ENCODE measurements at places on chromosomes 6 and 20.

DNA sequence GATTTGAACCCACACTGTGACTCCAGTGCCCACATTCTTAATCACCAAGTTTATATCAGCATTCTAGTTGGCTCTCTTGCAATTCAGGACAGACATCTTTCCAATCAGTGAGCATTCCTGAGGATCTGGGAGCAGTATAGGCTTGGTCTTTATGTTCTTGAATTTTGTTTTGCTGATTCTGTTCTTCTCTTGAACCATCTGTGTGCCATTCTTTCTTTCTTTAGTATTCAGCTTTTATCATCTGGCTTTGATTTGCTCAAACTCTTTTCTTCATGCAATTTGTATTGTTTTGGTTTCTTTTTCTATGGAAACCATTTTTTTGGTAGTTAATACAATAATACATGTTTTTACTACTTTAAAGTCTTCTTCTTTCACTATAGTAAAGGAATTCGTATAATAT, 162.4 kb downstream of the CD109 start:
- DNase-seq, result no peak

DNA sequence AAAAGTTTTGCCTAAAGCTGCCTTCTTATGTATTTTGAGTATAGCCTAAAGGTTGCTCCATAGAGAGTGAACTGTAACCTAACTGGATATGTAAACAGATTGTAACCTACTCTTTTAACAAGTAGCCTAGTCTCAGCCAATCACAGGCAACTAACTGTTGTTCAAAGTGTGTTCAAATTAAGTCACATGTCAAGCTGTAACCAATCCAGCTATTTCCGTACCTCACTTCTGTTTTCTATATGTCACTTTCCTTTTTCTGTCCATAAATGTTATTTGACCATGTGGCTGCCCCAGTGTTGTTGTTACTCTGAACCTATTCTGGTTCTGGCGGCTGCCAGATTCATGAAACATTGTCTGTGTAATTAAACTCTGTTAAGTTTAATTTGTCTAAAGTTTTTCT, 47.4 kb upstream of the RNGTT start:
- DNase-seq, result no peak

GRCh38 chr6:49410564-49410963, 52.5 kb downstream of the MMUT start:
- peak; percentile 5 for DNase-seq

- peak; percentile 7 for DNase-seq
Observed at GRCh38 chr20:5718896-5719595, 31.2 kb upstream of the SHLD1 start.

DNA sequence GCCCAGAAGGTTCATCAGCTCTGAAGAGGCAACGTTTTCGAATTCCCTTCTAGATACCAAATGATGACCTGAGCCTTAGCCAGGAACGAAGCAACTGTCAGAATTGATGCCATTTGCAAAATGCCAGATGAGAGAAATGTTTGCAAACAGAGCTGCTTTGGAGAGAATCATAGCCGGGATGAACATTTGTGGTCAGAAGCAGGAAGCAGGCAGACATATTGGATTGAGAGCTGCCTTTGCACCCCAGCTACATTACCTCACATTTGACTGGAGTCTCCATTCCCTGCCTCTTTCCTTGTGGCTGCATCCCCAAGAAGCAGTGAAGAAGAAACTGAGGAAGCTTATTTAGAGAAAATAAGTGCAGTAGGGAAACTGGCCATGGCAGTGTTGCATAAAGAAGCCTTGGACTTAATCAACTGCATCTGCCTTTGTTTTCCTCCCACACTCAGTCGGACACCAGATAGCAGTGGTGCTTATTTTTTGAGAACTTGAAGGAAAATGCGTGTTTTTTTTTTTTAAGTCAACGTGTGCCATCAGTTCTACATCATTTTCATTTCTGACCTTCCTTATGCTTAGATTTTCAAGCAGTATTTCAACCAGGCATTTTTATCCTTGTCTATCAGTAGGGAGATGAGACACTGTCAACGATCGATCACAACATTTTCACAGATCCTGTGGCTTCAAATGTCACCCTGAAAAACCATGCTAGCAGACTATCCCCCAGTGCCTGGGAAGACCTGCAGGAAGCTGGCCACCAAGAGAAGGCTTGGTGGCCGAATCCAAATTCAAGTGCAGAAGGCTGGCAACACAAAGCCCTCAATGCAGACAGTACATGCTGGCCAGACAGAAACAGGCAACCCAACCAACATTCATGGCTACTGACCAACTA, 541.2 kb upstream of the JARID2 start:
- no peak for DNase-seq

DNA sequence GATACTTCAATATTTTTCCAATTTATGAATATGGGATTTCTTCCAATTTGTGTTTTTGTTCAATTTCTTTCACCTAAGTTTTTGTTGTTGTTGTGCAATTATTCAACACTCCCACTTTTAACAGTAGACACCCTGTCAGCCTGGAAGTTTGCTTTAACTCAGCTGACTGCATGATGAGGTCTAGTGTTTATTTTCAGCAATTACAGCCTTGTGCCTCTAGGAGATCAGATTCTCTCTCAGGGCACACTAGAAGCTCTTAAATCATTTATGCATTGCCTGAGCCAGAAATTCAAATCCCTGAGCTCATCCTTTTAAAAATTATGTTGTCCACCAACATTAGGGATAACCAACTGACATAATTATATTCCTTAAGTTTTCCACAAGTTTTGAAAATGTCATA, 85.7 kb downstream of the MRAP2 start:
- no peak for DNase-seq

- no peak for DNase-seq
Observed at GRCh38 chr6:24513602-24514001, 18.8 kb downstream of the ALDH5A1 start.

DNA sequence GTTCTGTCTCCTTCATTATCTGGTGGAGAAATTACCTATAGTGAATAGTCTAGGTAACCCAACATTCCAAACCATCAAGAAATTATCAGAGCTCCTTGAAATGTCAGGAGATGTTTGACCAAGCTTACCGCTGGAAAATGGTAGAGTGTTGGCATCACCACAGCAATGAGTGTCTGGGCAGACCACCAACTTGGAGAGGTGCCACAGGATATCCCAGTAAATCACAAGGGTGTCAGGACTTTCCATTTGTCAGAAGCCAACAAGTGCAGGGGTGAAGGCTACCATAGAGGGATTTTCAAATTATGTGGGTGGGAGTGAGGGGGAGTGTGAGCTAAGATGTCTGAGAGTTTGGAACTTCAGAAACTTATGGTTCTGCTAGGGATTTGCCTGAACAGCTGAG, 73.2 kb downstream of the VGLL2 start:
- no peak for DNase-seq

Measured in NCI-H526 (cell line).